ENCODE measurements at places on chromosomes 1 and 21. TPM values are rescaled to one million over a fixed set of nuclear protein-coding genes. Genes with fewer than 3 reads are reported as not detected.
A peak's percentile ranks its signal among the peaks of the same experiment; 100 is the strongest.

The S100A3 gene
- 14.4 TPM for total RNA-seq

The NHLH2 gene
- not detected for total RNA-seq

The DDX59 gene
- total RNA-seq = 12.6 TPM

The NTMT2 gene
- not detected for total RNA-seq

The HES3 gene
- total RNA-seq = not detected

The NCMAP gene
- total RNA-seq = not detected

The GJA4 gene
- total RNA-seq = not detected

The ADAM30 gene
- not detected for total RNA-seq

The FAM131C gene
- total RNA-seq = 2.1 TPM

The WNT3A gene
- total RNA-seq = not detected

The OR2T11 gene
- total RNA-seq = not detected

The RAB29 gene
- 18.8 TPM for total RNA-seq

DNA sequence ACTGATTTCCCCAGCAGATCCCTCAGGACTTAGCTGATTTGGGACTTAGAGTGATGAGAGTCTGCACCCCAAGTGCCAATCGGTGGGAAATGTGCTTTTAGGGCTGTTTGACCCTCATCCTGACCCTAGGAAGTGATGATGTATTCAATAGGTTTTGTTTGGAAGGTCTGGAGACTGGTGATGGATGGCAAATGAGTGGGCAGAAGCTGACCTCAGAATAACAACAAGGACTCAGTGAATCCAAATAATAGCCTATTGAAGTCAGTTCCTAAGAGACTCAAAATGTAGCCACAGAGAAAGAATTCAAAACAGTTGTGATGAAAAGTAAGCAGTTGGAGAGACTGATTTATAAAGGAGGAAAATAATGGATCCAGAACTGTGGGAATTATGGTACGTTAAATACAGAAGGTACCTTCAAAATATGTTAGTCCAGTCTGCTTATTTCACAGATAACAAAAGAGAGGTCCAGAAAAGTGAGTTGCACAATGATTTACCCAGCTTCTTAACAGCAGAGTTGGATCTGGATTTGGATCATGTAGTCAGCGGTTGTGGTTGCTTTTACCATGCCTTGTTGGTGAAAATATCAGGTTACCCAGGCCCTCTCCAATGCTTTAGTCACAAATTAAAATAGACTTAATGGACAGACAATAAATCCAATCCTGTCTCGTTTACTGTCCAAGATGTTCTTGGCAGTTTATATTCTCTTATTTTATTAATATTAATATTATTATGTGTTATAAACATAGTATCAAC is 123.0 kb upstream of the PTBP2 start:
- DNase-seq = no peak

GRCh38 chr1:4000811-4001251 is 100.8 kb upstream of the C1orf174 start:
- DNase-seq = no peak

GRCh38 chr21:44972301-44972814 is 32.5 kb downstream of the SLX9 start:
- no peak for DNase-seq

GRCh38 chr1:10639011-10639774 is 157.3 kb downstream of the CASZ1 start:
- no peak for DNase-seq

DNA sequence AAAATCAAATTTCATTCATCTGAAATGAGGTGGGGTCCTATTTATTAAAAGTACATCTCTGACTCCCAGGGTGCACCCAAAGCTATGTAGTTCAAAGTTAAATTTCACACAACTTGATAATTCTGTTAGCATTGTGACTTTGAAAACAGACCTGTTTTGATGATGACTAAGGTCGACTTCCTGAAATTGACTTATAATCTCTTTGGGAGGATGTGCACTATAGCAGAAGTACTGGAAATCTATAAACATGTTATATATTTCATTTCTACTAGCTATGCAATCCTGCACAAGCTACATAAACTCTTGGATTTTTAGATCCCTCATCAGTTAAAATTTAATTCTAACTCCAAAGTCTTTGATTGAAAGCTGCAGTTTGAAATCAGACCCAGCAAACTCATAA is 507.6 kb downstream of the NEGR1 start:
- DNase-seq = no peak

DNA sequence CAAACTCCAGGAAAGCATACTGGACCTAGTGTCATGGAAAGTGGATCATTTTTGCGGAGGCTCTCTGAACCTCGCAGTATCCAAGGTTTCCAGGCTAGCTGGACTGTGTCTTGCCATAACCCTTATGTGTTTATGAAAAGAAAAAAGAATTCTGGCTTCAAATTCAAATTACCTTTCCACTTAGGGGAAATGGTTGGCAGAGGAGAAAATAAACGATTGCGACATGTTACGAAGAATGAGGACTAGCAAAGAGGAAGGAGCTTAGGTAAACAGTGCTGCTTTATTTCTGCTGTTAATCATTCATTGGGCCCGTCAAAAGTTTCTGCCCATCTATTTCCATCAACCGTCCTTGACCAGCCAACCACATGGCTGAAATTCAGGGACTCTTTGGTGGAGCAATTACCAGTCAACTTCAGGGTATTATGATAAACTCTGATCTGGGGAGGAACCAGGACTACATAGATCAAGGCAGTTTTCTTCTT is at the start of gene C4BPA:
C4BPA (plus strand) TSS at position 342 of the 482 bp plus-strand sequence. CDS start 8,793 bp downstream, outside the sequence.
- no peak for DNase-seq

DNA sequence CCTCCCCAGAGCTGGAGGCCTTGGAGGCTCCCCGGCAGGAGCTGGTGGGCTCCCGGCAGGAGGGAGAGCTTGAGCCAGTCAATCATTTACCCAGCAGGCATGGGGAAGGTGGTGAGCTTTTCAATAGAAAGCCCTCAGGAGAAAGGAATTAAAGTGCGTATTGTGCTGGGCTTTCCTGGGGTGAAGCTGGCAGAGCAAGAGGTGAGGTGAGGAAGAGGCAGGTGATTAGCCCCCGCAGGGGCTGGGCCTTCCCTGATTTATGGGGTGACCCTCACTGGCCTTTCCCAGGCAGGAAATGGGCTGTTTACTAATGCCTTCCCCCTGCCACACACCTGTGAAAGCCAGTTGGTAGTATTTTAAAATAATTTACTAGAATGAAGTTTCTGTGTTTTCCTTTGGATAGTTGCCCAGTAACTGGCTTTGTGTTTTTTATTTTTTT is 25.8 kb downstream of the CLDN14 start:
- no peak for DNase-seq

GRCh38 chr1:39977202-39977601 is 22.3 kb downstream of the MFSD2A start:
- DNase-seq = no peak

DNA sequence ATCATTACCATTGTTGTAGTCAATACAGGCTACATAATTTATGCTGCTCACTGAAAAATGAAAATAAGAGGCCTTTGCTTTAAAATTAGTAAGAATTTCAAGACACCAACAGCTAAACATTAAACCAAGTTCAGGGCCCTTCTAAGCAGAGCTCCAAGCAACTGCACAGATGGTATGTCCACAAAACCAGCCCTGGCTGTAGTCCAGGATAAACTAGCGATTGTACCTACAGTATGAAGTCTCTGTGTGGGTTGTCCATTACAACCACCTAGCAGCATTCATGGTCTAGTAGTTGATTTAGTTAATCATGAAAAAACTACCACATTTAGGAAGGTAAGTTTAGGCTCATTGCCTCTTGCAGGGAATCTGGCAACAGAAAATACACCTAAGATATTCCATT is 35.3 kb downstream of the CLCA4 start:
- DNase-seq = no peak

DNA sequence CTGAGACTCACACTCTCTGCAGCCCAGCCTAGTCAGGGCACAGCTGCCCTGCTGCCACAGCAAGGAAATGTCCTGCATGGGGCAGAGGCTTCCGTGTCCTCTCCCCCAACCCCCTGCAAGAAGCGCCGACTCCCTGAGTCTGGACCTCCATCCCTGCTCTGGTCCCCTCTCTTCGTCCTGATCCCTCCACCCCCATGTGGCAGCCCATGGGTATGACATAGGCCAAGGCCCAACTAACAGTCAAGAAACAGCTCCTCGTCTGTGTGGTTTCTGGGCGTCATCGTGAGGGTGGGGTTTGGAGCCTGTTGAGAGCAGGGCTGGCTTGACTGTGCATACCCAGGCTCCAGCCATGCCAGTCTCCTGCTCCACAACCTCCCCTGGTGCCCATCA is 19.5 kb downstream of the FAAH start:
- DNase-seq = peak; percentile 36

DNA sequence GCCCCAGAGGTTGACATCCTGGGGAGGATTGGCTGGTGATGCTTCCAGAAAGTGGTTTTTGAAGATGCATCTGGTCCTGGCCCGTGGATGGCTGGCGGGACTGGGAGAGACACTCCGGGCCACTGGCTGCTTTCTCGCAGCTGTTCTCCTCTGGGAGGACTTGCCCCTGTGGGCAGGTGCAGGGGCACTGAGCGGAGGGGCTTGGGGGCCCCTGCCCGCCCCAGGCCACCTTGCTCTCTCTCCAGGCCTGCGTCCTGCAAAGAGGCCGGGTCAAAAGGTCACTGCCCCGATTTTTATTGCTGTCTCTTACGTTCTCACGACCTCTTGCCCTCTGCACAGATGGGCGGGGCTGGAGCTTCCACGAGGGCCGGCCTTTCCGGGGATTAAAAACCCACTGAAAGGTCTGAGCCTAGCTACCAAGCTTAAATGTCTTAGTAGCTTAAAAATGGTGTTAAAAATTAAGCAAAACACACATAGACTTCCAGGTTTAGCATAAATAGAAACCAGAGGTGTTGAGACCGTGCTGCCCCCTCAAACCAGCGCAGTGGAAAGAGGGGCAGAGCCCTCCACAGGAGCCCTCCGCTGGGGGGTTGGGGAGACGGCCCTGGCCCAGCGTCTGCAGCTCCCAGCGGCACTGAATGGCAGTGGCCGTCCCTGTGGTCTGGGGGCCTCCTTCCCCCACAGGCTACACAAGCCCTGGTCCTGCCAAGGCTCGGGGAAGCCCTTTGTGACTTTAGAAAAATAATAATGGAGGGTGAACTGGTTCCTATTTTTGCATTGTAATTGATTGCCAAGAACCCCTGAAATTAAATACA is 43.9 kb downstream of the SKI start:
- no peak for DNase-seq
